ENCODE measurements at places on chromosomes 11 and 22.

- DNase-seq: no peak
Measured at GRCh38 chr11:27217948-27218420, 145.0 kb downstream of the CCDC34 start.

DNA sequence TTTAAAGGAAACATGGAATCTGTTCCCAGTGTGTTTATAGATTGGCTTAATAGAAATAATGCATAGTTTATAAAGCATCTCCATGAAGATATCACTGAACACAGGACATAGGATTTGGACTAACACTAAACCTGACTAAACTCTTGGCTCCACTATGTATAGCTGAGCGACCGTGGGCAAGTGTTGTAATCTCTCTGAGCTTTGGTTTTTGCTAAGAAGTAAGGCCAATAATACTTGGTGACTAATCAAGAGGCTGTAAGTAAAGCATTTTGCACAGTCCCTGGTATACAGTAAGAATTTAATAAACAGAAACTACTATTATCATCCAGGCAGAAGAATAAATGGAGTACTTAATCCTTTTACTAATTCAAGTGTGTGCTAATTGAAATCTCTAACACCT lies 125.5 kb upstream of the MTMR2 start:
- no peak for DNase-seq

DNA sequence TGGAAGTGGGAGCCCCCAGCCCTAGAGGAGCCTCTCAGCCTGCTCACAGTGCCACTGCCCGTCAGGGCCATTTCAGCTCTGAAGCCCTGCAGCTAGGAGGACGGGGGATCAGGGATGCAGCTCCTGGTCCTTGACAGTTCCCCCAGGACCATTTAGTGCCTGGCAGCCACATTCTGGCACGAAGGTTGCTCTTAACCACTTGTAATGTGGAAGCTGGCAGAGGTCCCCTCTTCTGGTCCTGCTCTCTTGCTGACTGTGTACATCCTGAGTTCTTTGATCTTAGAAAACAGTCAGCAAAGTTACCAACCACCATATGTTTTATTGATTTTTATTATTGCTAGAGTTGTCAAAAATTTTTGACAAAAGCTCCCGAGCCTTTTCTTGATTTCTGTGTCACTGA lies 44.2 kb downstream of the CABIN1 start:
- DNase-seq: no peak

- no peak for DNase-seq
Measured at GRCh38 chr11:44229098-44229497, 80.8 kb downstream of the ALX4 start.

- DNase-seq: no peak
Measured at GRCh38 chr11:8686325-8686724, 3.7 kb downstream of the RPL27A start.

- no peak for DNase-seq
Measured at GRCh38 chr11:68328374-68329091, 16.1 kb downstream of the LRP5 start.

DNA sequence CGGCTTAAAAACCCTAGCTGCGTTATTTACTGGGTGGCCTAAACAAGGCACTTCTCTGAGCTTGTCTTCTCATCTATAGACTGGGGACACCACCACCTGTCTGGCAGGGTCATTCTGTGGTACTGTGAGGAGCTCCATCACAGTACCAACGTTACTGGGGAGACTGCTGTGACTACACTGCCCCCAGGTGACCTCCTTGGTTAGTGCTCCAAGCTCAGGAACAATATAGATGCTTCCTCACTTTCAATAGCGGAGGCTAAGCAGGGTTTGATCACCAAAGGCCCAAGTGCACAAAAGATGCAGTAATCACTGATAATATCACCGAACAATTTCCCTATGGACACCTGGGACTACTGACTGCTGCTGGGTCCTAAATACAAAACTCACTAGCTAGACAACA lies 18.8 kb downstream of the PRPF19 start:
- DNase-seq: no peak

DNA sequence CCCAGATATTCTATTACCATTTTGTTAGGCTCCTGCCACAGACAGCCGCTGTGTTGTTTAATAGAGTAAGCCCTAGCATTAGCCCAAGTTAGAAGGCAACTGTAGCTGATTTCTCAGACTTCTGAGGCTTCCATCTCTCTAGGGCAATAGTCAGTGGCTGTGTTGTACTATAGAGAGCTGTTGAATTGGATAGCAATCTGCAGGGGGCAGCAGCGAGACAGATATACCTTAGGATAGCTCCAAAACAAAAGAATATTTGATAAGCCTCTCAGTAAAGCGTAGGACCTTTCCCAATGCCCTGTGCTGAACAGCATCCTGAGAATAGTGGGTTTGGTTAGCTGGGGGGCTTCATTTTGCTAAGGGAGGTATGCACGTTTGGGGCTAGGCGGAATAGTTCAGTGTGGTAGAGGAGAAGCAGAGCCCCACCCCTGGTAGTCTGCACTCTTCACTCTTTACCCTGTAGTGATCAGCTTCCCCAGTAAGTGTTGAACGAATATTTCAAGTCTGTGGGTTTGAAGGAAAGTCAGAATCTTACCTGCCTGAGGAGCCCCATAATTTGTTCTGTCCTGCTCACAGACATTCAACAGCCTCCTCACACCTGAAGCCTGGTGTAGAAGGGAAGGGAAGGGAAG lies 515.1 kb downstream of the INSC start:
- no peak for DNase-seq

DNA sequence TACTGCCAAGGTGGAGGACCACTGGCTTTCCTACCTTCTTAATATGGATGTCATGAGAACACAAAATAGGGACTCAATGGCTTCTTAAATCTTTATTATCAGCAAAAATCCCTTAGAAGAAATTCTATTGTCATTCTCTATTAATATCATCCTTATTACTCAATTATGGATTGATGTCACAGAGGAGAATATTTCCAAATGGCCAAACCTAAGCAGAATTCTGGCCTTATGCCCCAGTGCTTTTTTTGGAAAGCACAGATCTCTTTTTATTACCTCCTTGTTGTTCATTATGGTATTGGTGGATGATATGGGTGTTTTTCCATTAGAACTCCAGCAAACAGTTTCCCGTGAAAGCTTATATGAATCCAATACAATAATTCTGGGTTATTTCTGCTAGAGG lies 9.9 kb downstream of the CRTAM start:
- no peak for DNase-seq

GRCh38 chr11:121055076-121055475 lies 31.2 kb downstream of the TBCEL start:
- DNase-seq: no peak

- DNase-seq: no peak
Measured at GRCh38 chr11:70712471-70712870, 314.1 kb downstream of the CTTN start.

GRCh38 chr11:85712953-85713352 lies 27.0 kb upstream of the CCDC89 start:
- no peak for DNase-seq

- DNase-seq: no peak
Measured at GRCh38 chr11:128398517-128399250, 188.7 kb downstream of the ETS1 start.

DNA sequence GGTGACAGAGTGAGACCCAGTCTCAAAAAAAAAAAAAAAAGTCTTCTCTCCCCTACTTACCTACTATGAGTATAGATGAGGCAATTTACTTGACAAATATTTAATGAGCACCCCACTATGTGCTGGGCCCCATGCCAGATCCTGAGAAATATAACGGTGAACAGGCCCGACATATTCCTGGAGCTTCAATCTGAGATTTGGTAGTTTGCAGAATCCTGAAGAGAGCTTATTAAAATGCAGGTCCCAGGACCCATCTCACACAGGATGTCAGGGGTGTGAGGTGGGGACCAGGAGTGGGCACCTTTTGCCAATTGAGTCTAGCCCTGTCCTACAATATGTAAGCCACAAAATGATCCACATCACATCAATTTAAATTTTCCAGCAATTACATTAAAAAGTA lies 44.0 kb downstream of the KCNJ4 start:
- no peak for DNase-seq

DNA sequence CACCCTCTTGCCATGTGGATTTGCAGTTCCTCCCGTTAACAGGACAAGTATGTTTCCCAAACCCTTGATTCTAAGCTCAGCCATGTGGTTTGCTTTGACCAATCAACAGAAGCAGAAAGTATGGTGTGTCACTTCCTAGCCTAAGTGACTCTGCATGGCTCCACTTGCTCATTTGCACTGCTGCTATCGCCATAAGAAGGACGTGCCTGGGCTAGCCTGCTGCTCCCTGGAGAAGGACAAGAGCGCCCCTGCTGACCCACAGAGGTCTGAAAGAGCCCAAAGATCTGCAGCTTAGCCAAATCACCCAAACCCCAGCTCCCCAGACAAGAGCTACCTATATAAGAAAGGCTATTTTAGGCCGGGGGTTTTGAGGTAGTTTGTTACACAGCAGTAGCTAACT lies 18.0 kb downstream of the TBRG1 start:
- DNase-seq: no peak

- no peak for DNase-seq
Measured at GRCh38 chr22:29353286-29353685, 35.1 kb downstream of the AP1B1 start.

GRCh38 chr11:2489083-2489482 lies 44.3 kb downstream of the KCNQ1 start:
- no peak for DNase-seq

DNA sequence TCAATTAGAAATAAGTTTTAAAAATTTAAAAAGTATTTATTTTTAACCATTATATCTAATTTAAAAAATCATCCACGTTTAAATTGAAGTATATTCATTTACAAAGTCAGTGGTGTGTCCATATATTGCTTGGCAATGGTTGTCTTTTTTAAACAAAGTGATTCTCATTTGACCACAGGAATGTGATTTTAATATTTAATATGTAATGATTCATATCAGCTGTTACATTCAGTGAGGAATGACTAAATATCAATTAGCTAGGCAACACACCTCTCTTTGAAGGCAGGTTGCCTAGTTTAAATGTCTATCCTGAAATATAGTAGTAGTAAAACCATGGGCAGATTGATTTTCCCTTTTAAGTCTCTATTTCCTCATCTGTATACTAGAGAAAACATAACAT lies 392.2 kb upstream of the CCDC179 start:
- DNase-seq: no peak

DNA sequence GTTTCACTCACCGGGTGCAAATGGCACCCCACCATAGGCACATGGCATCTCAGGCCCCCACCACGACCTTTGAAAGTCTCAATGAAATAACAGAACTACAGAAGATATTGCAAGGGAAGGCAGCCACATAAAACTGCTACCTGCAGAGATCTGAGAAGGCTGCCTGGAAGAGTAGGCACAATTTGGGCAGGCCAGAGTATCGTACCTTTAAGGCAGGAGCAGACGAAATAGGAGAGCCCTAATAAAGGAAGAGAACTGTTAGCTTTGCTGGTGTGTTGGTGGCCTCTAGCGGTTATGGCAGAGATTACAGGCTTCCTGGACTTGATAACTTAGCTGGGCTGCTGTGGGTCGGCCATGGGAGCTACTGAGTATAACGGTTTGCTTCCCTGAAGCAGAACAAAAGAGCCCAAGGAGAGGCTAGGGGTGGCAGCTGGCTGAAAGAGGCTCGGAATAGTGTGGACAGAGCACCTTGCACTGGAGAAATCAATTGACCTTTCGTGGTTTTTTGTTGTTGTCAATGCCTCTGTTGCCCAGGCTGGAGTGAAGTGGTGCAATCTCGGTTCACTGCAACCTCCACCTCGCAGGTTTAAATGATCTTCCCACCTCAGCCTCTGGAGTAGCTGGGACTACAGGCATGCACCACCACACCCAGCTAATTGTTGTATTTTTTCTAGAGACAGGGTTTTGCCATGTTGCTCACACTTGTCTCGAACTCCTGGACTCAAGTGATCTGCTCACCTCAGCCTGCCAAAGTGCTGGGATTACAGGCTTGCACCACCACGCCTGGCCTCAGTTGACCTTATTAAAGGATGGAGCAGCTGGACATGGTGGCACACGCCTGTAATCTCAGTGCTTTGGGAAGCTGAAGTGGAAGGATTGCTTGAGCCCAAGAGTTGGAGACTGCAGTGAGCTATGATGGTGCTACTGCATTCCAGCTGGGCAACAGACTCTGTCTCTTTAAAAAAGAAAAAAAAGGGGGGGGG lies 4.8 kb downstream of the SDF2L1 start:
- DNase-seq: peak; percentile 45

Measured in activated CD4-positive, alpha-beta T cell treated with anti-CD3 and anti-CD28 coated beads, Interleukin-2, amount 50 U/mL, for 24 hours (primary cell).